T-helper 17 cell (primary cell): ENCODE measurements at places on chromosomes 6 and 20.

- peaks cover 37% of the 10 kb centered on the region for H3K27me3 ChIP-seq
- no peak overlapping the region for H3K4me3 ChIP-seq
- no peaks in the 10 kb centered on the region for H3K36me3 ChIP-seq
These were observed 12.0 kb downstream of the DLGAP4 start for GRCh38 chr20:36318166-36318565.

GRCh38 chr20:62742550-62742949, 33.9 kb downstream of the NTSR1 start:
- no peak overlapping the region for H3K4me3 ChIP-seq
- H3K4me1 ChIP-seq: peaks cover 28% of the 10 kb centered on the region
- H3K27me3 ChIP-seq: peaks cover 5% of the 10 kb centered on the region
- H3K27ac ChIP-seq: peak overlapping the region; percentile 95
- peaks cover 5% of the 10 kb centered on the region for H3K36me3 ChIP-seq
- DNase-seq: no peak

DNA sequence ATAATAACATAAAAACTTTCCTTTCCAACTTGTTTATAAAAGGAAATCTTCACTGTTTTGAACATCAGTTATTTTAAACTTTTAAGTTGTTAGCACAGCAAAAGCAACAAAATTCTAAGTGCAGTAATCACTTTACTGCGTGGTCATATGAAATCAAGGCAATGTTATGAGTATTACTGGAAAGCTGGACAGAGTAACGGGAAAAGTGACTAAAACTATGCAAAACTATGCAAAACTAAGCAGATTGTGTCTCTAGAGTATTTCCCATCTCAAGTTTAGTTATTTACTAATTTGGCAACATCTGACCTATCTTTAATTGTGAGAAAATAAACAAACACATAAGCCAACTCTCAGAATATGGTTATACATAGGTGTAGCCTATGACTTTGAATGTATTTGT, 10.9 kb upstream of the ANKEF1 start:
- no peaks in the 10 kb centered on the region for H3K4me1 ChIP-seq
- no peak overlapping the region for H3K27ac ChIP-seq
- no peak overlapping the region for H3K4me3 ChIP-seq
- peaks cover 59% of the 10 kb centered on the region for H3K27me3 ChIP-seq

DNA sequence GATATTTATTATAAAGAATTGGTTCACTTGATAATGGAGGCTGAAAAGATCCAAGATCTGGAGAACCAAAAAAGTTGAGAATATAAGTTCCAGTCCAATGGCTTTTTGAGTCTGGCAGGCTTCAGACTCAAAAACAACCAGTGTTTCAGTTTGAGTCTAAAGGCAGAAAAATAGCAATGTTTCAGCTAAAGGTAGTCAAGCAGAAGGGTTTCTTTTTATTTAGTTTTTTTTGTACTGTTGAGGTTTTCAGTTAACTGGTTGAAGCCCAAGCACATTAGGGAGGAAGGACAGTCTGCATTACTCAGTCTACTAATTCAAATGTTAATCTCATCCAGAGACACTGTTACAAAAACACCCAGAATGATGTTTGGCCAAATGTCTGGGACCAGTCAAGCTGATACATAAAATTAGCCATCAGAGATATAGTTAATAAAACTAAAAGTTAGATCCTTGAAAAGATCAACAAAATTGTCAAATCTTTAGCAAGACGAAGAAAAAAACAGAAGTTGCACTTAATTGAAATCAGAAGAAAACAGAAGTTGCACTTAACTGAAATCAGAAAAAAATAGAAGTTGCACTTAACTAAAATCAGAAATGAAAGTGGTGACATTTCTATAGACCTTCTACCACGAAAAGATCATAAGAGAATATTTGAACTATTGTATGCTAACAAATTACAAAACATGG, 980.3 kb upstream of the FLRT3 start:
- DNase-seq: no peak
- no peak overlapping the region for H3K27ac ChIP-seq
- H3K36me3 ChIP-seq: no peaks in the 10 kb centered on the region
- no peak overlapping the region for H3K4me3 ChIP-seq

DNA sequence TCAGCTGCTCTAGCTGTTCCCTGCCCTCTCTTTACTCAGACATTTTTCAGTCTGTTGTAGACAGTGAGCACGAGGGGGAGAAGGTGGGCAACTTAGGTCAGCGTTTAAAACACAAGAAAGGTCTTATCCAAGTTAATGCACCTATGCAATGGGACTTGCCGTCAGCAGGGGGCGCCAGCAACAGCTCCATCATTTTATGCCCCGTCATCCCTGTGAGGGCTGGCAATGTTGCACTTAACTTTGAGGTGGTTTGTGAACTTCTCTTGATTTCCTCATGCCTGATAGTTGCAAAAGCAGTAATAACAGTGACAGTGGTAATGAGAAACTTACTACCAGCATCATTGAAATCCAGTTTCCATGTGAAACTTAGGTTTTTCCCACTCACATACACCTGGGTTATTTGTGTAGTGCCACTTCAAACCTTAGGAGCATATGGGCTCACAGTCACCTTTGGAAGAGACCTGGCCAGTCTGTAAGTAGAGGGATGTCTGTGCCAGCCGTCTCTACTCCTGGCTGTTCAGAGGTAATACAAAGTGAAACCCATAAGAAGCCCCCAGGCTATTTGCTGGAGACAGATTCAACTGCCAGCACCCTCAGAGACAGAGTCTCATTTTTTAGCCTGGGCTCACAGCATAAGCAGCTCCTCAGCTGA, 44.9 kb upstream of the ID1 start:
- peaks cover 6% of the 10 kb centered on the region for H3K4me1 ChIP-seq
- DNase-seq: peak; percentile 65
- peak overlapping the region; percentile 65 for H3K27ac ChIP-seq
- H3K4me3 ChIP-seq: peak overlapping the region; percentile 47

DNA sequence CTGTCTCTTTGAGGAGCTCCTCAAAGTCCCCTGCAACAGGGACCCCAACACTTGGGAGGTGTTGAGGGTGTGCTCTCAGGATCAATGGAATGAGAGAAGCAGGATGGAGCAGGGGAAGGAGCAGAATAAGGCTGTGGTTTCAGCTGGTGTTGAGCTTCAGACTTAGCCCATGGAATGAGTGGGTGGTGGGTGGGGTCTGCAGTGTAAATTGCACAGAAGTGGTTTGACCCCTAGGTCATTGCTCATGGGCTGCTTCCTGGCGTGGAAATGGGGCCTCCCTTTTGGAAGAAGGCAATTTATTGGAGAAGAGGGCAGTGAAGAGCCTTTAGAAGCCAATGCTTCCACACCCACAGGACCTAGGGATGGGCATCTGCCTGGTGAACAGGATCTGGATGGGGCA, 37.0 kb upstream of the KCNG1 start:
- H3K27ac ChIP-seq: no peak overlapping the region
- H3K4me3 ChIP-seq: no peak overlapping the region
- peaks cover 11% of the 10 kb centered on the region for H3K4me1 ChIP-seq
- DNase-seq: no peak
- H3K27me3 ChIP-seq: peaks cover 74% of the 10 kb centered on the region
- H3K36me3 ChIP-seq: no peaks in the 10 kb centered on the region

- peaks cover 4% of the 10 kb centered on the region for H3K4me1 ChIP-seq
These were observed 14.6 kb upstream of the CFAP206 start for GRCh38 chr6:87393026-87393622.

DNA sequence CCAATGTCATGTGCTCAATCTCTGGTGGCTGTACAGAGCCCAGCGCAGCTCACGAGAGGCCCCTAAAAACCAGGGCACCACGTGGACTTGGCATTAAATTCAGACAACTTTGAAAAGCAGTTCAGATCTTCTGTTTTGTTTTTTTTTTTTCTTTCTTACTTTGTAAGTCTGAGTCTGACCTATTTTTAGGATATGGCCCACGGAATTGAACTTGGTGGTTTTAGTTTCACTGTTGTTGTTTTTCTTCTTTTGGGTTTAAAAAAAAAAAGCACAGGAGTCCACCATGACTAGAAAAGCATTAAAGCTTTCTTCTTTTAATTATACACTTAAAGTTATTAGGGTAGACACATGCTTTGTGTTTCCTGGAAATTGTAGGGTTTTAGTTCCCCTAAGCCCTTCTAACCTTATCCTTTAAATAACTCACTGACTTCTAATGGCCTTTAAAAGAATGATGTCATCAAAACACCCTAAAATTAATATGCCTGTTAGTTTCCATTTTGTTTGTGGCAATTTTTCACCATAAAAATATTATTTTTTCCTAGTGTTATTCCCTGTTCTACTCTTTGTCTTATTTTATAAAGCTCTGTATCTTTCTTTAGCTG, 48.5 kb upstream of the CCN2 start:
- H3K4me1 ChIP-seq: no peaks in the 10 kb centered on the region
- no peak overlapping the region for H3K27ac ChIP-seq
- H3K36me3 ChIP-seq: no peaks in the 10 kb centered on the region

GRCh38 chr6:105539911-105540310, 137.0 kb upstream of the PREP start:
- no peak overlapping the region for H3K4me3 ChIP-seq
- peaks cover 17% of the 10 kb centered on the region for H3K27me3 ChIP-seq

GRCh38 chr6:317060-317447, 24.8 kb downstream of the DUSP22 start:
- no peak for DNase-seq
- peaks cover 20% of the 10 kb centered on the region for H3K4me1 ChIP-seq
- no peaks in the 10 kb centered on the region for H3K27me3 ChIP-seq
- no peaks in the 10 kb centered on the region for H3K36me3 ChIP-seq

DNA sequence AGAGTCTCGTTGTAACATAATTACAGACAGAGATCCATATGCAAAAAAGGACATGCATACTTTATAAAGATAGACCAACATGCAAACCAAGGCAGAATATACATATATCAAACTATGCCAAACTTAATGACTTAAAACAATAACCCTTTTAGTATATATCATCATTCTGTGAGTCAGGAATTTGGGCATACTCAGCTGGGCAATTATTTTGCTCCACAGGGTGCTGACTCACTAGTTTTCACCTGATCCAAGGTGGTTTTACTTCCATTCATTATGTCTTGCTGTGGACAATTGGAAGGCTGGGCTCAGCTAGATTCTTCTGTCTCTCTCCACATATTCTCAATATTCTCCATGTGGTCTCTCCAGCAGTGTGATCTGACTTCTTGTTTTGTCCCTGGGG, 41.2 kb upstream of the RNF146 start:
- H3K27ac ChIP-seq: no peak overlapping the region
- H3K4me1 ChIP-seq: no peaks in the 10 kb centered on the region
- no peak overlapping the region for H3K4me3 ChIP-seq
- H3K36me3 ChIP-seq: peaks cover 2% of the 10 kb centered on the region

GRCh38 chr6:706146-706545, 13.2 kb upstream of the EXOC2 start:
- no peak overlapping the region for H3K27ac ChIP-seq
- no peak overlapping the region for H3K4me3 ChIP-seq
- peaks cover 6% of the 10 kb centered on the region for H3K36me3 ChIP-seq
- H3K4me1 ChIP-seq: peaks cover 10% of the 10 kb centered on the region
- H3K27me3 ChIP-seq: peaks cover 12% of the 10 kb centered on the region
- DNase-seq: no peak

DNA sequence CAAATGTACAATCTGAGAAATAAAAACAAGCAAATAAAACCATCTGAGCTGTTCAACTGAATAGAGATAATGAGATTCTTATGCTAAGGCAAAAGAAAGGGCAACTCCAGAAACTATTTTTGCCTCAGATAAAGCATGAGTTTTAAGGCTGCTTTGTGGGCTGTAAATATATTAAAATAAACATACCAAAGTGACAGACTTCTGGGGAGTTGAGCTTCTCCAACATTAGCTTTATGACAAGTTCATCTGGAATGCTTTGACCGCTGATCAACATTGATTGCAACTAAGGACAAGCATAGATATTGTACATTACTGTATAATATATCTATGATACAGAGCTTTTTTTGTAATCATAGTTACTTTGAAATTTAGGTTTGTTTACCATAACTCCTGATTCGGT, 19.3 kb downstream of the AK9 start:
- H3K27ac ChIP-seq: no peak overlapping the region
- no peak for DNase-seq
- no peaks in the 10 kb centered on the region for H3K27me3 ChIP-seq
- H3K36me3 ChIP-seq: peaks cover 2% of the 10 kb centered on the region
- no peak overlapping the region for H3K4me3 ChIP-seq

GRCh38 chr6:1770435-1770843, 160.7 kb downstream of the FOXC1 start:
- peaks cover 2% of the 10 kb centered on the region for H3K36me3 ChIP-seq
- no peaks in the 10 kb centered on the region for H3K27me3 ChIP-seq
- peak overlapping the region; percentile 72 for H3K27ac ChIP-seq

DNA sequence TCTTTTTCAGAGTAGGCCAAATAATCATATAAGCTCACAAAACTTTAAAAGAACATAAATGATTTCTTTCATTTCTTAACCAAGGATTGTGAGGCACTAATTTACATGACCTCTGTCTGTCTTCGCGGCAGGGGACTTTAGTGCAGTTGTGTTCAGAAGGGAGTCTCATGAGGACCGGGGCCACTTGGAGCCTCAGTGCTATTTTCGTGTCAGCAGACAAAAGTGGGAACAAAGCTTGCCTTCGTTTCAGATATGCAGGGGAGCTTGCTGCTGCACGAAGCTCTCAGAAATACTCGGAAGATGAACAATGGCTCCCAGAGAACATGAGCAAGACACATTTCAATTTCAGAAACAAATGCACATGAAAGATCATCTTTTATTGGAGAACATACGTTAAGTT, 497.0 kb downstream of the CDH26 start:
- H3K27ac ChIP-seq: no peak overlapping the region
- H3K27me3 ChIP-seq: peaks cover 7% of the 10 kb centered on the region
- no peak overlapping the region for H3K4me3 ChIP-seq
- no peaks in the 10 kb centered on the region for H3K4me1 ChIP-seq

DNA sequence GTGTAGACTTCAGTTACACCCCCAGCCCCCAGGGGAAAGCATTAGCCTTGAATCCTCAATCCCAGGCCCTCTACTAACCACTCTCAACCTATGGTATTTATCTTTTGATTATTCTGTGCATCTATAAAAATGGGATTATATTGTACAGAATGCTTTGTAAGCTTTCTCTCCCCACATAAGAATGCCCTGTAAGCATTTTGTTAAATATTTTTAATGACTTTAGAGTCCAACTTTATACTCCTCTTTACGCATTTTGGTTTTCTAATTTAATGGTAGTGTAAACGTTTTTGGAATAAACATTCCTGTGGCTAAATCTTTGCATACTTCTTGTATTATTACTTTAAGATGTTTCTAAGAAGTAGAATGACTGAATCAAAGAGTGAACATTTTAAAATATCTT, 35.4 kb downstream of the FBXO9 start:
- H3K4me3 ChIP-seq: no peak overlapping the region
- H3K4me1 ChIP-seq: no peaks in the 10 kb centered on the region
- H3K27me3 ChIP-seq: no peaks in the 10 kb centered on the region
- no peak for DNase-seq

DNA sequence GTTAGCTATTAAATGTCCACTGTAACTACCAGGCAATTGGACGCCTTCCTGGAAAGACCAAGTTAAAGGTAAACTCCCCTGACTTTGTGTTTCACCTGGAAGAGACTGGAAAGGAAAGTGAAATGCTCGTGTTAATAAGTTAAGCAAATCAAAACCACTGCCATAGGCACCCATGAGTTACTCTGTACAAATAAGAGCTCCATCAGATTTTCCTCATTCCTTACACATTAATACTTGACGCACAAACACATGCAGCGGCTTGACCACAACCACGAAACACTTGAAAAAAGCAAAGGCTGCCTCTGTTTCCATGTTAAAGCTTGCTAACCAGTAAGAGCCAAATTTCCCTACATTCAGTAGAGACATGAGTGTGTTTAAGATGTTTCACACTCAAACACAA, 19.8 kb downstream of the GCM1 start:
- no peaks in the 10 kb centered on the region for H3K36me3 ChIP-seq
- H3K4me1 ChIP-seq: no peaks in the 10 kb centered on the region
- no peak overlapping the region for H3K4me3 ChIP-seq

GRCh38 chr6:27863962-27864905, 48.0 kb downstream of the OR2B2 start:
- no peak for DNase-seq
- peak overlapping the region; percentile 94 for H3K4me3 ChIP-seq
- peaks cover 2% of the 10 kb centered on the region for H3K36me3 ChIP-seq
- peaks cover 5% of the 10 kb centered on the region for H3K27me3 ChIP-seq
- peaks cover 28% of the 10 kb centered on the region for H3K4me1 ChIP-seq
- peak overlapping the region; percentile 98 for H3K27ac ChIP-seq
